Stimulated activated CD4-positive, alpha-beta T cell treated with anti-CD3 and anti-CD28 coated beads, Interleukin-12 subunit alpha, Interleukin-12 subunit beta, amount 100 ng/mL, for 4 hours (primary cell): ENCODE measurements at places on chromosomes 11 and 22.

DNA sequence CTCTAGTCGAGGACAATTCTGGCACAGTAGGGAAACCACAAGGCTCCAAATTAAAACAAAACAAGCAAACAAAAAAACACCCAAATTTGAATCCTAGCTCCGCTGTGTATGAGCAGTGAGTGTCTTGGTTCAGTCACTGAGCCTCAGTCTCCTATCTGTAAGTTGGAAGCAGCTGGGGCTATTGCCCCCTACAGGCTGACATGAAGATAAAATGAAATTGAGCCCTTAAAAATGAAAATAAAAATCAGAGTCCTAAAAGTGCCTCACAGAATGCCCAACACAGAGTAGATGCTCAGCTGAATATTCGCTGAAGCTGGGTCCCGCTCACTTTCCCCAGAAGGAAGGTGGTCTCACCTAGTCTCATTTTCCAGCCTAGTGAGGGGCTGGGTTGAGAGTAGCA lies 65.2 kb downstream of the PDE2A start:
- DNase-seq: no peak

- no peak for DNase-seq
Measured at GRCh38 chr11:78607696-78608095, 33.0 kb upstream of the NARS2 start.

GRCh38 chr22:26535603-26535908 lies 23.3 kb upstream of the TFIP11 start:
- no peak for DNase-seq

DNA sequence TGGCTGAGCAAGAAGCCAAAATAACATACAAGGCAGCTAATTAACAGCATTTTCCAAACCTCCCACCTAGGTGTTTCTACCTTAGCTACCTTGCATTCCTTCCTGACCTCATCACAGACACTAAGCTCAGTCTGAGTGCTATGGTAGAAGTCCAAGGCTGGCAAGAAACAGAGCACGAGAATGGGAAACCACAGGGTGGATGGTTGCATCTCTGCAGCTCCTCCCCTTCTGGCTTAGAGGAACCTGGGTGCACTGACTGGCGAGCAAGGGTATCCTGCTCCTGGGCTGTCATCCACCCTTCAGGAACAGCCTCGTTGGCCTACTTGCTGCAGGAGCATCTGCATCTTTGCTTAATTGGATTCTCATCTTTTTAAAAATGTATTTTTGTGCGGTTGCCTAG lies 73.1 kb upstream of the KIRREL3 start:
- no peak for DNase-seq

DNA sequence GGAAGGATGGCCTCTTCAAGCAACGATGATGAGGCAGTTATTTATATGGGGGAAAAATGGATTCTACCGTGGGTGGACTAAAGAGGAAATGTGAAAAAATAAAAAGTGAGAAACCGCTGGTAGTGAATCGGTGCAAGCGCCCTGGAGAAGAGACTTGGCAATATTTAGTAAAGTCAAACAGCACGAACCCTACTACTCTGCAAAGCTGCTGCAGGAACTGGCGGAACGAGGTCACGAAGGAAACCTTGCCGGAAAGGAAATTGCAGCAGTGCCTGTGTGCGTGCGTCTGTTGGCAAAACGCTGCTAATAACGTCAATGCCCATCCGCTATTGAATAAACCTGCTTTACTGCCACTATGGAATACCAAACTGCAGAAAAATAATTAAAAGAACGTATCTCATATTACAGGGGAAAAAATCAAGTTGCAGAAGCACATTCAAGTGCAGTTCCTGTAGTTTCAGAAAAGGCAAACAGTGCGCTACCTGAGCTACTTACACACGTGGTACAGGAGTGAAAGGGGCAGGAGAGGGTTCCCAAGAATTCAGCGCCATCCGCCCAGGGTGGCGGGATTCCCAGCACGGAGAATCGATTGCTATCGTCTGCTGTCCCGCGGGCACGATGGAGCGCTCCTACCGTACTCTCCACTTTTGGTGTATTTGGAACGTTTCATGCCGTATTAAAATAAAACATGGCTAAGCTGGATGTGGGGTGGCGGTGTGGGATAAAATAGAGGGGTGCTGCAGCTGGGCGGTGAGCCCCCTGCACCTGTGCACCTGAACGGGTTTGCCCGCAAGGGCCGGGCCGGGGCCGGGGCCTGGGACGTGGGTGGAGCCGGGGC lies 585 bp upstream of the NADSYN1 start:
- DNase-seq: peak; percentile 30

GRCh38 chr11:56950510-56950909 lies 38.2 kb upstream of the OR5AK2 start:
- DNase-seq: no peak

DNA sequence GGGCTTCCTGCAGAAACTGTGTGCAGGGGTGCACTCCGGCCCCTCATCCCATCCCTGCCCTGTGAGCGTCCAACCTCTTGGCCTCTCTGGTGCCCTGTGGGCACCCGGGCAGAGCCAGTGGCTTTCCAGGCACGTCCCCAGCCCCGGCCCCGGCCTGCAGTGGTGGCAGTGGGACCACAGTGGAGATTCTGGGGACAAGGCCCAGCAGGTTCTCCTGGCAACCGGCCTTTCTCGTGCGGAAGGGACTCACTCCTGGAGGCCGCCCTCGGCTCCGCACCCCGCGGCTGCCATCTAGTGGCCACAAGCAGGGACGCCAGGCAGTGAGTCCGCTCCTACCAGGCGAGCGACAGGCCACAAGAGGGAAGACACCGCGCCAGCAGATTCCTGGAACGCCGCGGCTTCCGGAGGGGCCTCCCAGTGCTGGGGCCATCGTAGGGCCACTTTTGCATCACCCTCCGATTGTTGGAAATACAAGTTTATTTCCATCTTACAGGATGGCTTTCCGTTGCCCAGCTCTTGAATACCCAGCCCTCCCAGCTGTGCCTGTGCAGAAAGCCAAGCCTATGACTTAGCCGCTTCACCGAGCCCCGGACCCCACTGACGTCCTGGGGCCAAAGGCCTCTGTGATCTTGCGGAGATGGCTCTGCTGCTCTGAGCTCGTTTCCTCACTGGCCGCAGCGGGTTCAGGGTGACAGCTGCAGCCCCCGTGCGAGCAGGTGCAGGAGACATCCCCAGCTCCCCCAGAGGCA lies 357.3 kb downstream of the CTTN start:
- peak; percentile 57 for DNase-seq

GRCh38 chr11:130160498-130161155 lies 1.0 kb downstream of the ST14 start:
- no peak for DNase-seq

- no peak for DNase-seq
Measured at GRCh38 chr11:128161994-128162393, 425.4 kb downstream of the ETS1 start.

- DNase-seq: no peak
Measured at GRCh38 chr11:76790251-76790650, 7.1 kb downstream of the TSKU start.

GRCh38 chr11:63019506-63019905 lies 3.9 kb upstream of the SLC22A8 start:
- DNase-seq: no peak

- DNase-seq: no peak
Measured at GRCh38 chr11:43561832-43562231, 118.7 kb upstream of the HSD17B12 start.

DNA sequence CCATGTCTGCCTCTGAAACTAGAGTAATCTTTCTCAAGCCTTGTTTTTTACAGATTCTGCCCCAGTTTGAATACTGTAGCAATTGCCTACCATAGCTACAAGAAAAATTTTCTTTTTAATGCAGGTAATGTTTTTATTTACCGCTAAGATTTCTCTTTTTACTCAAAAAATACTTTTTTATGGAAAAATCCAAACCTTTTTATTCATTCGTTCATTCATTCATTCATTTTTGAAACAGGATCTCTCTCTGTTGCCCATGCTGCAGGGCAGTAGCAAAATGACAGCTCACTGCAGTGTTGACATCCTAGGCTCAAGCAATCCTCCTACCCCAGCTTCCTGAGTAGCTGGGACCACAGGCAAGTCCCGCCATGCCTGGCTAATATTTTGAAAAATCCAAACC lies 2.7 kb upstream of the CPT1A start:
- DNase-seq: no peak

GRCh38 chr11:111026241-111026640 lies 219.3 kb upstream of the POU2AF2 start:
- no peak for DNase-seq

GRCh38 chr22:17961446-17961729 lies 63.0 kb downstream of the MICAL3 start:
- no peak for DNase-seq

- DNase-seq: no peak
Measured at GRCh38 chr11:17432002-17432401, 43.5 kb upstream of the KCNJ11 start.

DNA sequence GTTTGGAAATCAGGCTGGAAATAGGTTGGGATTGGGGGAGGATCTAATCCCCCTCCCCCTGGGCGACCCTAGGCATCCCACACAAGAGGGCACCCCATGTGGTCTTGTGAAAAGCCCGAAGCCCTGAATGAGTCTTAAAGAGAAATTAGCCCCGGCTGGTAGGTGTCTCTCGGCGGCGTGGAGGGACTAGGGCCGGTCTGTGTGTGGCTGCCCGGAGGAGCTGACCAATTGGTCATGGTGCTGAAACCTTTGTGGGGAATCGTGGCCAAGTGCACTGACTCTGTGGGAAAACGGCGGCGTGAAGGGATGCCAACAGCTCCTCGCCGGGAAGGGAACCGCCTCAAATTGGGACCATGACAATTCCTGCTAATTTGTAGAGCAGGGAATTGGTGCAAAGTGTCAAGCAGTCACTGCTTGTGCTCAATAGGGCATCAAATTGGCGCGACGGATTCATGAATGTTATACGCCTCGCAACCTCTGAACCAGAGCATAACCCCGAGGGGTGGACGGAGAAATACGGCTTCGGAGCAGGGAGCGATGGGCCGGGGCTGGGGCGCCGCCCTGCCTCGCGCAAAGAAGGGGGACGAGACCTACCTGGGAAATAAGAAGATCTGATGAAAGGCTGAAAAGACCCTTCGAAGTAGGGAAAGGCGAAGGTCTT lies 1.5 kb downstream of the DBX1 start:
- no peak for DNase-seq

DNA sequence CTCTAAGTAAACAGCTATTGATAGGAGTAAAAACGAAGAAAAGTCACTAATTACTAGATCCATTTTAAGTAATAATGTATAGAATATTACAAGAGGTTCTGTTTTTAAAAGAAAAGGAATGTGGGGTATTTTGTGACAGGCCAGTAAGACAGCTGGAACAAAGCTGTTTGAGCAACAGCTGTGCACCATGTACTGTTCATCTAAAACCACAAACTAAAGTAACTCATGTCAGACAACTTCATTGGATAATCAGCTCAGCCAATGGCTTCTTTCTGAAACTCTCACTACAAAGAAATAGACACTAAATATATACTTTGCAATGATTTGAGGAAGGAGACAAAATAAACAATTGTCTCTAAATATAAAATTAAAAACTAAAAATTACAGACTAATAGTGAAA lies 16.1 kb downstream of the RRAS2 start:
- no peak for DNase-seq

DNA sequence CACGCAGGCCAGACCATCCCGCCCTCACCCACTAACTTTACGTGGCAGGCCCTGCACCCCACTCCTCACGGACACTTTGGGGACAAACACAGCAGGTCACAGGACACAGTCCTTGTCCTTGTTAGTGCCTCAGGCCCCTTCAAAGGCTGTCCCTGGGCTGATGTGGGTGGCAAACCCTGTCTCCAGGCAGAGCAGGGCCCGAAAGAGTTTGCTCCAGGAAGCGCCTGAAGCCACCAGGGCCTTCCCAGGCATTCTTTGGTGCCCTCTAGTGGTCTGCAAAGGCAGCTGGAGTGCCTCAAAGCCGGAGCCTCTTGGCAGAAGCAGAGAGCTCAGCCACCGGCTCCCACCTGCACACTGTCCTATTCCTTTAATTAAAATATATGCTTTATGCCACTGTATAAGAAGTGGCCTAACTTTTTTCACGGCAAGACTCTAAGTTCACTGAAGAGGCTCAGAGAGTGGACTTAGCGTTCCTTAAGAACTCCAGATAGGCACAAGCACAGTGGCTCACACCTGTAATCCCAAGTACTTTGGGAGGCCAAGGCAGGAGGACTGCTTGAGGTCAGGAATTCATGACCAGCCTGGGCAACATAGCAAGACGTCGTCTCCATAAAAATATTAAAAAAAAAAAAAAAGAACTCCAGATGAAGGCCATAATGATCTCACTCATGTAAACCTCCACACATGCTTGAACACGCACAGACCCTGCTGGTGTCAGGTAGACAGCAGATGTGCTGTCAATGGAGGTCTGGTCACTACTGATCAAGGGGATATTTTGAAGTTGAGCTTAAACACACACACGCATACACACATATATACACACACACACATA lies 11.1 kb downstream of the TXN2 start:
- peak; percentile 64 for DNase-seq

- no peak for DNase-seq
Measured at GRCh38 chr11:94730153-94730552, 38.0 kb upstream of the AMOTL1 start.

DNA sequence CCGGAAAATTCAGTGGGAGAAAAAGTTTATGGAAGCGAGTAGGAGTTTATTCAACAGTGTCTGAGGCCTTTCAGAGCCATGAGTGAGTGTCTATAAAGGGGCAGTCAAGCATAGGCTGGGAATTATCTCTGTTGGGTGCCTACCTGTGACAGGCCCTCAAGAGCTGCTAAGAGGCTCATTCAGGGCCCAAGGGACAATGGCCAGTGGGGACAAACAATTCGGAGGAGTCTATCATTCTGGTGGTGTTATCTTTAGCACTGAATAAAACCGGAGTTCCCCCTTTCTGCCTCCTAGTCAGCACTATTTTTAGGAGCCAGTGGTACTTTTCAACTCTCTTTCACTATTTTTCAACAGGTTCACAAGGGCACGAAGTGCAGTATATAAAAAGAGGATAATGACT lies 89.5 kb upstream of the HTATIP2 start:
- DNase-seq: no peak
